ENCODE measurements at places on chromosomes 5 and 9. TPM values are rescaled to one million over a fixed set of nuclear protein-coding genes. Genes with fewer than 3 reads are reported as not detected.

- no peak for DNase-seq
- H3K4me3 ChIP-seq, result no peak overlapping the region
- H3K27ac ChIP-seq, result no peak overlapping the region
Observed at GRCh38 chr9:34158362-34158869, 20.4 kb upstream of the UBAP1 start.

The MED7 gene
- total RNA-seq, result 18.2 TPM

DNA sequence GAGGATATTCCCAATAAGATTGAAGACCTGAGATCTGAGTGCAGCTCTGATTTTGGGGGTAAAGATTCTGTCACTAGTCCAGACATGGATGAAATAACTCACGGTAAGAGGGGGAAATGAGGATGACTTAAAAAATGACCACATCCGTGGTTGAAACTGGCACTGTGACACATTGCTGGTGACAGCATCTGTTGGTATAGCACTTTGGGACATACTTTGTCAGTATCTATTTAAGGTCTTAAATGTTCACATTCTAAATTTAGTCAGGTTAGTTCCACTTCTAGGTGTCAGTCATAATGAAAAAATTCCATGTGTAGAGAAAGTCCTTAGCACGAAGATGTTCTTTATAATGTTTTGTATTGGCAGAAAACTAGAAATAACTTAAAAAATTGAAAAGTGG, 70.9 kb downstream of the GAPVD1 start:
- no peaks in the 10 kb centered on the region for H3K27me3 ChIP-seq
- peaks cover 20% of the 10 kb centered on the region for H3K36me3 ChIP-seq
- DNase-seq, result no peak
- H3K4me3 ChIP-seq, result no peak overlapping the region
- H3K27ac ChIP-seq, result no peak overlapping the region
- H3K4me1 ChIP-seq, result no peaks in the 10 kb centered on the region

The MXD3 gene
- total RNA-seq, result 6.6 TPM

DNA sequence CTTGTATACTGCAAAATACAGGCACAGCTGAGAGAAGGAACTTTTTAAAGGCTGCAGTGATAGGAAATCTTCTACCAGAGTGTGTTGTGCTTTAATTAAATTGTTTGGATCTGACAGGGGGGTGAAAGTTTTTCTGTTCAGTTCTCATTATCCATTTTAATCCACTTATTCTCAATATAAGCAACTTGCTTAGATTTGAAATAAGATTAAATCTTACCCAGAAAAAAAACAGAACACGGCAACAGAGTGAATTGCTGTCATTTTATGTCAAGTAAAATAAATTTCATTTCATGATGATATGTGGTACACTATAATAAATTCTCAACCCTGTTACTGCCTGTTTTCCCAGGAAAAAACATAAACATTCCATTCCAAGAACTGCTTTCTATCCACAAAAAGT, 37.1 kb upstream of the CAMK4 start:
- H3K27me3 ChIP-seq, result no peaks in the 10 kb centered on the region
- H3K27ac ChIP-seq, result no peak overlapping the region
- no peaks in the 10 kb centered on the region for H3K36me3 ChIP-seq
- H3K4me1 ChIP-seq, result no peaks in the 10 kb centered on the region

DNA sequence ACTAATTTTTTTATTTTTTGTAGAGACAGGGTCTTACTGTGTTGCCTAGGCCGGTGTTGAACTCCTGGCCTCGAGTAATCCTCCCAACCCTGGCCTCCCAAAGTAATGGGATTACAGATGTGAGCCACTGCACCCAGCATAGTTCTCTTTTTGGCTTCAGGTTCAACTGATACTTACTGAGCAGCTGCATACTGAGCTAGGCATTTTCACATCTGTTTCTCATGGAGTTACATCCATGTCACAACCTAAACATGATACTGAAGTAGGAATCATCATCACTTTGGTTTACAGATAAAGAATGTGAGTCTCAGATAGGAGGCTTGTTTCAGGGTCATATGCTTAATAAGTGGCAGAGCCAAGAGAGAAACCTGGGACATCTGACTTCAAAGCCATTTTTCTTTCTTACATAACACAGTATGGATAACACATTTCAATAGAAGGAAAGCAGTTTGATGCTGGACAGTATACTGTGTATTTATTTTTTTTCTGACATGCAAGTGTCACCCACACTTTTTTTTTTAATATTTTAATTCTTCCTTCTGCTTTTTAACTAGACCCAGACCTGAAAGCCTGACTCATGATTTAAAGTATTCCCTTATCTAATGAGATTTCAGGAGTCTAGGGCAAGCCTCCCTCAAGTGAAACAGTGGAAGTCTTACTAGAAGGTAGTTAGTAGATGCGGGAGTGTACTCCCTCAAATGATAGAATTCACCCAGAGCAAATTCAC, 90.8 kb downstream of the HACD4 start:
- no peaks in the 10 kb centered on the region for H3K27me3 ChIP-seq
- DNase-seq, result no peak
- no peak overlapping the region for H3K27ac ChIP-seq
- H3K4me1 ChIP-seq, result no peaks in the 10 kb centered on the region
- H3K4me3 ChIP-seq, result no peak overlapping the region
